ENCODE measurements at places on chromosomes 5 and 9.

DNA sequence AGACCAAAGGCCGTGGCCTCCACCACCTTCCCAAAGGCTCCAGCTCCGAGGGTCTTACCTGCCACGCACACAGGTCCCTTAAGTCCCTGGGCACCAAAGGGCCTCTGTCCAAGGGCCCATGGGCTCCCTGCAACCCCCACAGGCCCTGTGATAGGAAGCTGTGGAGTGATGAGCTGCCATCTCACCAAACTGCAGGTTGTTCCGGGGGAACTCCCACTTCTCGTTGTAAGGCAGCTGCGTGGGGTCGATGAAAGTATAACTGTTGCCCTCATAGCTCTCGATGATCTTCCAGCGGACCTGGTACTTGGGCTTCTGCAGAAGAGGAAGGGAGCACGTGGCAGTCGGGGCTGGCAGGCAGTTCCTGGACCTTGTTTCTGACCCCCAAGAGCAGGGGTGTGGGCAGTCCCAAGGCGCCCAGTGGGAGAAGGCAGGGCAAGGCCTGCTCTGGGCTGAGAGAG, 24.8 kb downstream of the CSF1R start:
- peak; percentile 61 for DNase-seq

- DNase-seq, result no peak
These were observed 5.3 kb downstream of the AQP3 start for GRCh38 chr9:33442125-33442524.

- DNase-seq, result peak; percentile 82
These were observed 28.4 kb upstream of the PITX1 start for GRCh38 chr5:135062216-135063055.

DNA sequence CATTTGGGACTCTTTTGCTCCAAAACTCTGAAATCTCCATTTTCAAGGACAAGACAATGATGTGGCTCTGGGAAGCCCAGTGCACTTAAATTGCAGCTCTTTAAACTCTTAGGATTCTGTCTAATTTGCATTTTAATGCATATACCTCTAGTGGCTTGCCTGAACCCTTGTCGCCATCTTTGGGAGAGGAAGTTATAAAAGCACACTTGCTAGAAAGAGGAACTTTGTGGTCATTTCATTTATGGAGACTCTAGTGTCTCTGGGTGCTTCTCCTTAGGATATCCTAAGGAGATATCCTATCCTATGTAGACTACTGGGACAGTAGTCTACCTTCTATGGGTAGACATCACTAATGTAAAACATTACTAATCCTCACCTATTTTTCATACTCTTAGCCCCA, 77.3 kb upstream of the SLC1A3 start:
- no peak for DNase-seq

DNA sequence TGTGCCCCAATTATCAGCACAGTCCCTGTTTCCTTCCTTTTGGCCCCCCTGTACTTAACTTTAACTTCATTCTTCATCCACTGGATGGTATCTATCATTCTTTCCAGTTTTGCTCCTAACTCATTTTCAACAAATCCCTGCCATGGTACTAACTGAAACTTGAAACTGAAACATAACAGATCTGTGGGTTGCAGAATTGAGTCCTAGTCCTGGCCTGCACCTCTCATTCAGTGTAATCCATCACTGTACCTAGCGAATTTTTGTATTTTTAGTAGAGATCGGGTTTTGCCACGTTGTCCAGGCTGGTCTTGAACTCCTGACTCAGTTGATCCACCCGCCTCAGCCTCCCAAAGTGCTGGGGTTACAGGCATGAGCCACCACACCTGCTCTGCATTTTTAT, 15.3 kb upstream of the PIK3R1 start:
- DNase-seq, result no peak

GRCh38 chr9:109498195-109499092, at the start of gene PTPN3:
TSS of gene PTPN3 (minus strand) at chr9:109498307. CDS start at chr9:109463434, 34,873 bp downstream.
- DNase-seq, result no peak

DNA sequence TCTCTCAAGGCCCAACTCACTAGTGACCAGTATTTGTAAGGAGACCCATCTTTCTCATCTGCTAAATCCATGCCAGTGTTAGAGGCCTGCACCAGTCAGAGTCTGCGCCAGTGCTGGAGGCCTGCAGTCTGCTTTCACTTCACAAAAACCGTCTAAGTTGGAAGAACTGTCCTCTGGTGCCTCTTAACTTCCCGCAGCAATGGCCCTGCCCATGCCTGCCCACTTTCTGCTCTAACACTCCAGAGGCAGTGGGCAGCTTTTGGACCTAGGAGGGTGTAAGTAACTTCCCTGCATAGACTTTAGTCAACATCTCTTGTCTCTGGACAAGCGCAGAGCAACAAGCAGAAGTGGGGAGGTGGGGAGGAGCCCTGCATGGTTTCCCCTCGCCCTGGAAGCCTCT, 152.9 kb downstream of the AUH start:
- DNase-seq, result no peak

DNA sequence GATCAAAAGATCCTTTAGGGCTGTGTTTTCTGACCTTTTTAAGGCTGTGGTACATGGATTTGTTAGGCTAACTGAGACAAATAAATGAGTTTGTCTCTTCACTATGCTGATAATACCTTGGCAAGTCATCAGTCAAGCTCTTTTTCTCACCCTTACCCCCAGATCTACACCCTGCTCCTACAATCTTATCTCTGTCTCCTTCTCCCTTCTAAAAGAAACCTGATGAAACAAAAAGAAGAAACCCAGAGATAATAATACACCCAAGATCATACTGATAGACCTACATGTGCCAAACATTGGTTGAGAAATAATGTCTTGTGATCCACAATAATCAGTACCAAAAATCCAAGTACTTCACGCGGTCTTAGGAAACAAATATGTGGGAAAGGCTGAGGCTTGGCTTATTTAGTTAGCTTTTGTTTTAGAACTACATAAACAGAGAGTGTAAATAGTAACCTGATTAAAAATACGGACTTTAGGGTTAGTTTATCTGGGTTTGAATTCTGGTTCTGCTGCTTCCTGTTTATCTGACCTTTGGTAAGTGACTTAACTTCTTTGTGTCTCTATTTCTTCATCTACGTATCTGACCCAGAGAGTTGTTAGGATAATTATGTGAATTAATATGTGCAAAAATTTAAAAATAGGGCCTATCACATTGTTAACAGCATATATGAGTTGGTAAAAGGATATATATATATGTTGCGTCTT, 24.8 kb upstream of the PDCD1LG2 start:
- no peak for DNase-seq

DNA sequence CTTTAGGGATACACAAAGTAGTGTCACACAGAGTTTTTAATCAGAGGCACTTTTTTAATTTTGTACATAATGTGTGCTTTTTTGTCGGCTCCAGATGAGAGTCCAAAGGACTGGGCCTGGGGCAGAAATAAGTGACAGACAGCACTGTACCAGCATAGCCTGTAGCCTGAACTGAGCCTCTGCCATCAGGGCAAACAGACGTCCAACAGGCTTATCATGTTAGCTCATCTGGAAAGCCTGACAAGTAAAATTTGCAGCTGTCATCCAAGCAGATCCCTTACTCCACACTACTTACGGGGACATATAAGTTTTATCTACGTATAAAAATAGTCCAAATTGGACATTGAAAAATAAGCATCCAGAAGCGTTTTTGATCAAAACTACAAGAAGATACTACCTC, 233.1 kb upstream of the GAS1 start:
- no peak for DNase-seq

DNA sequence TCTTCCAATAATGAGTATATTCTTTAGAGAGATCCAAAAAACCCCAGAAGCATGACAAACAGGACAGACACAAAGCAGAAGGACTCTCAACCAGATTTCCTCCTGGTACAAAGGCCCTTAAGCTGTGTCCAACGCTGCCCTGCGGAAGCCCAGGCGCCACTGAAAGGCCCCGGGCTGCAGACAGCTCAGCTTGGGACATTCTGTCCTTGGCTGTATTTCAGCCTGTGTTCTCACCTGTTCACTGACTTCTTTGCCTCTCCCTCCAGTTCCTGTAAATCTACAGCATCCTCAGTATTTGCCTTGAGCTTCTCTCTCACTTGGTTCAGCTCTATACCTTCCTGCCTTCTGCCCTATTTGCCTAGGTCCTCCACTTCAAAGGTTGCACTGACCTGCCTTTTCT, 96.5 kb downstream of the SH3TC2 start:
- DNase-seq, result no peak

GRCh38 chr5:53971131-53971530, 339.2 kb downstream of the ARL15 start:
- DNase-seq, result no peak

GRCh38 chr5:169581580-169582227, 1.9 kb upstream of the SPDL1 start:
- no peak for DNase-seq

- no peak for DNase-seq
These were observed 449.6 kb downstream of the SLCO4C1 start for GRCh38 chr5:101846496-101846895.

- no peak for DNase-seq
These were observed 323.0 kb downstream of the ANXA1 start for GRCh38 chr9:73474625-73475024.

DNA sequence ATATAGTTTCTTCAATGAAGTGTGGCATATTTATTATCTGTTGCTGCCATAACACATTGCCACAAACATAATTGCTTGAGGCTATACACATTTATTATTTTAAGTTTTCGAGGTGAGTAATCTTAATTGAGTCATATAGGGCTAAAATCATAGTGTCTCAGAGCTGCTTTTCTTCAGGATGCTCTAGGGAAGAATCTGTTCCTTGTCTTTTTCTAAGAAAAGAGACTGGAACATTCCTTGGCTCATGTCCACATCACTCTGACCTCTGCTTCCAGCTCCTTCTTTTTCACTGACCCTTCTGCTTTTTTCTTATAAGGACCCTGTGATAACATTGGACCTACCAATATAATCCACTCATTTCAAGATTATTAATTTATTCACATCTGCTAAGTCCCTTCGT, 632.4 kb upstream of the TYRP1 start:
- DNase-seq, result no peak

GRCh38 chr5:177553671-177554429, 513 bp downstream of the FAM193B start:
- DNase-seq, result no peak

DNA sequence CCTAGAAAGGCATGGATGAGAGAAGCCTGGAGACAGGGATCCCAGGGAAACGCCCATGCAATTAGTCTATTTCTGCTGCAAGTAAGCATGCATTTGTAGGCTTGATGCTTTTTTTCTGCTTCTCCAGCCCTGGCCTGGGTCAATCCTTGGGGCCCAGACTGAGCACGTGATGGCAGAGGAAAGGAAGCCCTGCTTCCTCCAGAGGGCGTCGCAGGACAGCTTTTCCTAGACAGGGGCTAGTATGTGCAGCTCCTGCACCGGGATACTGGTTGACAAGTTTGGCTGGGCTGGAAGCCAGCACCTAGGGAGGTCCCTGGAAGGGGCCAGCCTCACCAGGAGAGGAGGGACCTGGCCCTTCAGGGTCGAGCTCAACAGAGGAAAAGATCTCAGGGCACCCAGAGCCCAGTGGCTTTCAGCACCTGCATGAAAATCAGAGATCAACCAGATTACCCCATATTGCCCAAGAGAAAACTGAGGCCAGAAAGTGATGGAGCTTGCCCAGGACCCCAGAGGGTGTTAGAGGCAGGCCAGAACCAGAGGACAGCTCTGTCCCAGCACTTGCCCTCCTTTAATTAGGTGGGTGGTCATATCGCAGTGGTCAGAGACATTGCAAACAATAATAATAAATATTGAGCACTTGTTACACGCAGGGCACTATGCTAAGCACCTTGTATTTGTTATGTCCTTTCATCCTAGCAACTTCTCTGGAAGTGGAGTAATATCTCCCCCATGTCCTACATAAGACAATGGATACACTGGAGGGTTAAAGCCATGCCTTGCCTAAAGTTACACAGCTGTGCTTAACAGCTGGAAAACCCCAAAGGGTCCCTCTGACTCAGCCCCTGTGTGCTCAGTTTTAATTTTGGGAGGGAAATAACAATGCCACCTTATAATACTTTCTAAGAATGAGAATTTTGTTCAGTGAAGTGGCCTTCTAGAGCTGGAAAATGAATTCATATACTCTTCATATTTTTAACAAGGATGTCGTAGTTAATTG, 67.1 kb downstream of the KLF4 start:
- DNase-seq, result peak; percentile 86

DNA sequence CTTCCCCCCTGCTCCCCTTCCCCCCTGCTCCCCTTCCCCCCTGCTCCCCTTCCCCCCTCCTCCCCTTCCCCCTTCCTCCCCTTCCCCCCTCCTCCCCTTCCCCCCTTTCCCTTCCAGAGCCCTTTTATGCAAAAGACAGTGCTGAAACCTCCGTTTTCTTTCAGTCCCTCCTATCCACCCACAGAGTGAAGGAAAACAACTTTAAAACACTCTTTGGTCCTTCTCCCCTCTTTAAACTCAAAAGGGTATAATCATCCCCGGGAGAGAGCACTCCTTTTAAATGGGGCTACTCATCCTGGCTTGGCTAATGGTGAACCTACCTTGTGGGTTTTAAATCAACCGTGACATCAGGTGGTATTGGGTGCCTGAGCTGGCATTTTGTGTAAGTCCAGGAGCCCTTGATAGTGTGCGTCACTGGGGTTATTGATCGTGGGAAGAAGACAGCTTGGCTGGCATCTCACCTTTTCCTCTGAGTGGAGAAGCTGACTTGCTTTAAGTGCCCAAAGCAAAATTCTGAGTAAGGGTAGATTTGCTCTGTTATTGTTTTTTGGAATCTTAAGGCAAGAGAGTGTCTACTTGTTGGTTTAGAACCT, 2.7 kb downstream of the LARP1 start:
- no peak for DNase-seq

- DNase-seq, result no peak
These were observed 281.2 kb downstream of the BRINP1 start for GRCh38 chr9:119088002-119088547.

- no peak for DNase-seq
These were observed 3.5 kb downstream of the ARHGEF28 start for GRCh38 chr5:73629456-73629855.

DNA sequence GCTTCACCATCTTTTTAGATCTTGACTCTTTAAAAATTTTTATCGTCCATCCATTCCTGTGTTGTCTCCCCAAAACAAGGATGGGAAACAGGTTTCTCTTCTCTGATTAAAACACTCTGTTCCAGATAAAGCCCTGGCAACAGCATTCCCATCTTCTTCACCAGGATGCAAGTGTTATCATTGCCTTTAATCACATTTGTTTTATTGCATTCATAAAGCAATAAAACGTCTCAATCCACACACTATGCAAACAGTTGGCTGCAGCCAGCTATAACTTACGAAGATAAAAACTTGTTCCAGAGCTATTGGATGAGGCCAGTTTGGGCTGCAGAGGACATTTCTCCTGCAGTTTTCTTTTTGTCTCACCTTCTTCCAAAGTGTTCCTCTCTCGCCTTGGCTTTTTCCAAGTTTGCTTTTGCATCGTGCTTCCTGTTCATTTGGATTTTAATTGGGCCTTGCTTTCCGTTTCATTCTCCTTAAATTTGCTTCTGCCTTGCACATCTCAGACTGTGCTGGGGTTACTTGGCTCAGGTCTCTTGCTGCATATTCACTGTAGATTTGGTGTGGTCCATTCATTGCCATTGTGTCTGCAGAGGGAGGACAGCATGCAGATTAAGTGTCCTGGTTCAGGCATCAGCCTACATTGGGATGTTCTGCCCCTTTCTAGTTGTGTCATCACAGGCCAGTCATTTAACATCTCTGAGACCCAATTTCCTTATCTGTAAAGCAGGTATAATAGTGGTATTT, 136.5 kb upstream of the LIFR start:
- no peak for DNase-seq

GRCh38 chr9:114936581-114936980, 6.2 kb upstream of the TNFSF8 start:
- no peak for DNase-seq
